ENCODE measurements at places on chromosomes 7 and 10. TPM values are rescaled to one million over a fixed set of nuclear protein-coding genes. Genes with fewer than 3 reads are reported as not detected.
A peak's percentile ranks its signal among the peaks of the same experiment; 100 is the strongest.

DNA sequence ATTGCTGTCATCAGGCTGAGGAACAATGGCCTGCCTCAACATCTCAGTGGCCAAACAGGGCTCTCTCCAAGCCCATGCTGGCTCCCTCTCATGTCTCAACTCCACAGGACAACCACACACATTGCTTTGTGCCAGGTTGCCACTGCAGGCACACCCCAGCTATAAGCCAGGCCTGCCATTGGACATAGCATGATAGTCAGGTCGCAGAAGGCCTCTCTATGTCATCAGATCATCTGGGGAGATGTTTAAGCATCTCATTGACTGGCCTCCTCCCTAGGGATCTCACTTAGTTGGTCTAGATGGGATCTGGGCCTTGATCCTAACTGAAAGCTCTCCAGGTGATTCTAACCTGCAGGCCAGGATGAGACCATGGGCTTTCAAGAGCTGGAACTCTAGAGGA lies 257.2 kb downstream of the GRID1 start:
- H3K36me3 ChIP-seq = no peaks in the 10 kb centered on the region
- no peak for DNase-seq
- H3K4me3 ChIP-seq = no peak overlapping the region
- H3K27ac ChIP-seq = no peak overlapping the region

CDHR1 gene
- 0.14 TPM for total RNA-seq

DNA sequence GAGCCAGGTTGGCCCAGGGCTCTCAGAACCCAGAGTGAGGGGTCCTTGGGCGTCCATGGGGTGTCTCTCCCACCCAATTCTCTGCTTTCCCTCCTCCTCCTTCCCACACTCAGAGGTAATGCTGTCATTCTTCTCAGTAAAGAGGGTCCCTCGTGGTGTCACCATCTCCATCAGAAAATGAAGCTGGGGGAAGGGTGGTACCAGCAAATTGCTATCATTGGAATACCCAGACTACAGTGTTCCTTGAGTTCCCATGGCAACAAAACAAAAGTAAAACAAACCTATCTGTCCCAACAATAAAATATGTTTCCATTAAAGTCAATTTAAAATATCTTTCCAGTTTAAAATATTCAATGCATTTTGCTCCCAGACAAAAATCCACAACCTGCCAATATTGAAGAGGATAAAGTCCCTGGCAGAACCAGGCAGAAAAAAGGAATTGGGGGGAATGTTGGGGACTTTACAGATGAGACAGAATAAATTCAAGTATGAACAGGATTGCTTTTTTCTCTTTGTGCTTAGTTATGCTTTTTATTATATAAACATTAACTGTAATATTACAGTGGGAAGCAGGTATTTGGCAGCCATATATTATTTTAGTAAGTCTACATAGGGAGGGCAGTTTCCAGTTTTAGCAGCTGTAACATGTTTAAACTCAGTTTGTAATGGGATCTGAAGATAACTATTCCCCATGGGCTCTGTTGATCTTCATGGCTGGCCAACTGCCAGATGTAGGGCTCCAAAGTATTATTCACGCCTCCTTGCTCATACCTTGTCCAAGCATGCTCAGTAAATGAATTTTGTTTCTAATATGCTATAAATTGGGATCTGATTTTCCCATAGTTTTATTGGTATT lies 182.1 kb downstream of the ARID5B start:
- H3K4me1 ChIP-seq = peaks cover 71% of the 10 kb centered on the region
- H3K27me3 ChIP-seq = no peaks in the 10 kb centered on the region
- peak overlapping the region; percentile 56 for H3K4me3 ChIP-seq
- H3K27ac ChIP-seq = peak overlapping the region; percentile 77
- no peak for DNase-seq
- peaks cover 14% of the 10 kb centered on the region for H3K36me3 ChIP-seq

GRCh38 chr7:114082642-114083165 lies 163.9 kb upstream of the PPP1R3A start:
- H3K27me3 ChIP-seq = no peaks in the 10 kb centered on the region
- no peak for DNase-seq
- H3K27ac ChIP-seq = peak overlapping the region; percentile 35
- H3K36me3 ChIP-seq = no peaks in the 10 kb centered on the region

- DNase-seq = peak; percentile 50
- H3K27ac ChIP-seq = peak overlapping the region; percentile 99
- peak overlapping the region; percentile 44 for H3K4me3 ChIP-seq
- peaks cover 49% of the 10 kb centered on the region for H3K4me1 ChIP-seq
- H3K27me3 ChIP-seq = no peaks in the 10 kb centered on the region
- peaks cover 27% of the 10 kb centered on the region for H3K36me3 ChIP-seq
Observed at GRCh38 chr10:102815790-102816549, 21.2 kb downstream of the CYP17A1 start.

GRCh38 chr10:65340340-65340739 lies 1585.5 kb upstream of the LRRTM3 start:
- no peak overlapping the region for H3K4me3 ChIP-seq
- H3K36me3 ChIP-seq = no peaks in the 10 kb centered on the region
- no peak overlapping the region for H3K27ac ChIP-seq
- H3K27me3 ChIP-seq = no peaks in the 10 kb centered on the region
- no peak for DNase-seq

DNA sequence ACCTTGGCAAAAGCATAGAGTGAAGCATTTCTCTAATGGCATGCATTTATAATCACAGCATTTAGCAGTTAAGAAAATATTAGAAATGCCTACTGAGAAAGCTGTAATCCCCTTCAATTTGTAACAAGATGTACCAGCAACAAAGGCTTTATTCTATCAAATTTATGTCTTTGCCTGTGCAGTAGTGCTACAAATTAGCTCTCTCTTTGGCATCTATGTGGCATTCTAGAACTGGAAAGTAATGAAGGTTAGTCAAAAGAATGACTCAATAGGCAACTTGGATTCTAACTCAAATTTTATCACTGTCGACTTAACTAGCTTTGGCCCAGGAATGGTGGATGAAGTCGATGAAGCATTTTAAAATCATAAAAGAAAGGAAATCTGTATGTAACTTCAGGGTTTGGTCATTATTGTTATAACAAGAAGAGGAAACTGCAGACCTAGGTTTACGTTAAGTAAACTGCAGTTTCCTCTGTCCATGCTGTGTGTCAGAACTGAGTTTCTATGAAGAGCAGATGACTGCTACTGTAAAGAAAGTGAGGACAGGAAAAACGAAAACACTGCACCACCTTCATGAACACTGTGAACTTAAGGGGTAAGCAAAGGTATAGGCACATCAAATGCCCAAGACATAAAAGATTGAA lies 140.0 kb downstream of the RAPGEF5 start:
- H3K4me3 ChIP-seq = peak overlapping the region; percentile 68
- H3K27ac ChIP-seq = peak overlapping the region; percentile 73
- H3K4me1 ChIP-seq = peaks cover 91% of the 10 kb centered on the region
- no peak for DNase-seq
- H3K27me3 ChIP-seq = no peaks in the 10 kb centered on the region

GRCh38 chr7:50349963-50350944 lies 45.7 kb downstream of the IKZF1 start:
- no peaks in the 10 kb centered on the region for H3K4me1 ChIP-seq
- no peak overlapping the region for H3K27ac ChIP-seq
- no peaks in the 10 kb centered on the region for H3K36me3 ChIP-seq

GRCh38 chr10:111077785-111078504 lies 1.1 kb downstream of the ADRA2A start:
- no peak for DNase-seq
- H3K4me1 ChIP-seq = peaks cover 10% of the 10 kb centered on the region
- H3K4me3 ChIP-seq = peak overlapping the region; percentile 72
- peaks cover 8% of the 10 kb centered on the region for H3K27me3 ChIP-seq
- no peak overlapping the region for H3K27ac ChIP-seq

DNA sequence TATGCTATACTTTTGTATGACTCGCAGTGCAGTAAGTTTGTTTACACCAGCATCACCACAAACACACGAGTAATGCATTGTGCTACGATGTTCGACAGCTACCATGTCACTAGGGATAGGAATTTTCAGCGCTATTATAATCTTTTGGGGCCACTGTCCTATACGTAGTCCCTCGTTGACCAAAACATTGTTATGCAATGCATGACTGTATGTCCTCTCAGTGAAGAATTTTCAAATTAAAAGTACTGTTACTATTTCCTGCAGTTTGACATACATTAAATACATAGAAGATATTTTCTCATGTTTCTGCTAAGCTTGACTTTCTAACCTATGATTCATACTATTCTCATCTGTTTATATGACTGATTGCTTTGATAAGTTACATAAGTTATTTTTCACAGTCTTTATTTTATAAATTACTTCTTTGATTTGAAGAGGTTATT lies 203.6 kb downstream of the VTI1A start:
- no peak overlapping the region for H3K4me3 ChIP-seq
- no peaks in the 10 kb centered on the region for H3K27me3 ChIP-seq
- no peak overlapping the region for H3K27ac ChIP-seq

OR13A1 gene
- not detected for total RNA-seq

DNA sequence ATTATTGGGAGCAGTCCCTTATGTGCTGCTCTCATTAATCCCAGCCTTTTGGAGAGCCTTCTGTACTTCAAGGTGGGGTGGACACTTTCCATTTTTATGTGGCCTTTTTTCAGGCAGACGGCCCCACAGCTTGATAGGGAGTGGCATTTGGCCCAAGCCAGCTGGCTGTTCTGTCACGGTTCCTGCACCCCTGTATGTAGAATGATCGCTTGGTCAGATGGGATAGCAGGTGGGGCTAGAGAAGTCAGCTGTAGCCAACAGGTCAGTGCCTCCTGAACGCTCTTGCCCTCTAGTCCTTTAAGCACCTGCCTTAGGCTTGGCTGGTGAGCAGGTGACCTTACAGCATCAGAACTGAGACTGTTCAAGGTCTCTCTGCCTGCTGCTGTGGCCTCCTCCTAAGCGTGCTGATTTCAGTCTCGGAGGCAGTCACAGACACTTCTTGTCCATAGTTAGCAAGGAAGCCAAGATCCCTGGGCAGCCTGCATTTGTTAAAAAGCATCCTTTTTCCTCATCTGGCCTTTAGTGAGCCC lies 95.3 kb downstream of the LRRC4 start:
- no peaks in the 10 kb centered on the region for H3K4me1 ChIP-seq
- H3K4me3 ChIP-seq = no peak overlapping the region
- peaks cover 3% of the 10 kb centered on the region for H3K36me3 ChIP-seq
- DNase-seq = no peak
- H3K27ac ChIP-seq = no peak overlapping the region
- H3K27me3 ChIP-seq = no peaks in the 10 kb centered on the region

- H3K36me3 ChIP-seq = no peaks in the 10 kb centered on the region
- no peaks in the 10 kb centered on the region for H3K27me3 ChIP-seq
- H3K4me1 ChIP-seq = peaks cover 78% of the 10 kb centered on the region
- peak overlapping the region; percentile 37 for H3K27ac ChIP-seq
- no peak for DNase-seq
Observed at GRCh38 chr7:43621729-43622448, 39.0 kb downstream of the STK17A start.
